ENCODE measurements at places on chromosomes 6 and 20.

DNA sequence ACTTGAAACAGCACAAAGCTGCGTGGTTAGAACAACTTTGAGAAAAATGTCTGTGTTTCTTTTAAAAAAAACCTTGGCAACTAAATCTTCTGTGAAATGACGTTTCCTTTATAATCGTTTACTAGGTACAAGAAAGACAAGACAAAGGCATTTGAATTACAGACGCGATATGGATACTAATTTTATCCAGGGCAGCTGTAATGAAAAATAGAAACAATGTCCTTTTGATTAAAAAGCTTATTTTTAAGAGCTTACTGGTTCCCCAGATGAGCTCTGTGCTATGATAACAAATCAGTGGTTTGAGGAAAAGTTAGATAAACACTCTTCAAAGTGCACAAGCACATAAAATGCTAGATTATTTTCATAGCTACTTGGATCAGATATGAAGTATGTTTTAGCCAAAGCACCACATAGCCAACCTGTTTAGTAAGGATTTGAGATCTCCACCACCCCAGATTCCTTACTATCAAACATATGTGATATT lies 1.6 kb upstream of the SYNCRIP start:
- no peak for DNase-seq

- DNase-seq = no peak
Observed at GRCh38 chr6:18352001-18352400, 35.1 kb upstream of the RNF144B start.

GRCh38 chr6:99294786-99295185 lies 54.7 kb downstream of the FAXC start:
- no peak for DNase-seq

GRCh38 chr6:33343953-33344611 lies 26.5 kb upstream of the ZBTB22 start:
- DNase-seq = no peak

DNA sequence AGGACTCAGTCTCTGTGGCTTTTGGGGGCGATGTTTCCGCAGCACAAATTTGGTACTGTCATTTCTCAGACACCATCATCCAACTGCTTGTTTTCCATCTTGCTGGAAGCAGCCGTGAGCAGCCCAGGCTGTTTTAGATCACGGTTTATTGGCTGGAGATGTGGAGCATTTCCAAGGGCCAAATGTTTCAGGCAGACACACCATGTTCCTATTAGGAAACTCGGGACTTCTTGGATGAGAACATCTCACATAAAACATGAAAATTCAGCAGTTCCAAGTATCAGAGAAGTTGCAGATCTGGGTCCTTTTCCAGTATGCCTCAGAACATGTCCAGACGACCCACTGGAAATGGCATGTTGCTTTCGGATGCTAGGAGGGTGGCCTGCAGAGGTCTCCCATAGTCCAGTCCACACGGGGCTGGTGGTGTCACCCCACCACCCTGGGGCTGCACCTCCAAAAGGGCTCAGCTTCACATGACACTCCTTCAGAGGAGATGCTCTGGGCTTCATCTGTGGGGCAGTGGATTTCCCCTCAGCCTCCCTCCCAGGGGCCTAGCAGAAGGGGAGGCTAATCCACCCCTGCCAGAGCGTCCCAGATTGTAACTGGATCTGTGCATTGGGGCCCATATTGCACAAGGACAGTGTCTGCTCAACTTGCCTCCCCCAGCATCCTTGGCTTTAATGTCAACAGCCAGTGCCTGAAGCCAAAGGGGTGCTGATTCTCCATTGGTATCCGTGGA lies 176.3 kb downstream of the SCP2D1 start:
- no peak for DNase-seq

DNA sequence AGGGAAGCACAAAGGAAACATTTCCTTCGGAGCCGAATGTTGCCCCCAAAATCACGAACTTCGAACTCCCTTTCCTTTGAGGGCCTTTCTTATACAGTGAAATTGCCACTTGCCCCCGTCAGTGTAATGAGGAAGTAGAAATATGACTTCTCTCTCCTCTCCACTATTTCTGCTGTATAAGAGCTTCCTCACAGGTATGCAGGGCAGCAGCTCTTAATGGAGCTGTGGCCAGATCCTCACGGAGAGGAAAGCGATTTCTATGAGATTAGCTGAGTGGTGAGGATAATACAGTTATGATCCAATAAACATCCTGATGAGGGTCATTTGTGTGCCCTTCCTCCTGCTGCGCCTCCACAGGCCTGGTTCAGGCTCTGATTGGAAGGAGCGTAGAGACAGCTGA lies 10.8 kb upstream of the CPNE5 start:
- DNase-seq = no peak

DNA sequence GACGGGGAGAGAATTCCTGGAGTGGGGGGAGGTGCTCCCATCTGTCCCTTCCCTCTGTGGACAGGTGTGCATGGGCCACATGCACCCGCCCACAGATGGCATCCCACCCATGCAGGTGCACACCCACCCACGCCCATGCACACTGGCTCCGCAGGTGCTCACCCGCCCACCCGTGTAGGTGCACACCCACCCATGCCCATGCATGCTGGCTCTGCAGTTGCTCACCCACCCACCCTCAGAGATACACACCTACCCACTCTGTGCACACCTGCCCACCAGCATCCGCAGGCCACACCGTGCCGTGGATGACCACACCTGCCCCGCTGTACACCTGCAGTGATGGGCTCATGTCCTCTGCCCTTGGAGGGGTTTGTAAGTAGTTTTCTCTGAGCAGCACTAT lies 132.0 kb downstream of the PHACTR3 start:
- DNase-seq = no peak

GRCh38 chr6:126764104-126764503 lies 354.4 kb upstream of the RSPO3 start:
- no peak for DNase-seq
